ENCODE measurements at places on chromosomes 7 and 10. TPM values are rescaled to one million over a fixed set of nuclear protein-coding genes. Genes with fewer than 3 reads are reported as not detected.

The CYP2E1 gene
- total RNA-seq: 26.9 TPM

DNA sequence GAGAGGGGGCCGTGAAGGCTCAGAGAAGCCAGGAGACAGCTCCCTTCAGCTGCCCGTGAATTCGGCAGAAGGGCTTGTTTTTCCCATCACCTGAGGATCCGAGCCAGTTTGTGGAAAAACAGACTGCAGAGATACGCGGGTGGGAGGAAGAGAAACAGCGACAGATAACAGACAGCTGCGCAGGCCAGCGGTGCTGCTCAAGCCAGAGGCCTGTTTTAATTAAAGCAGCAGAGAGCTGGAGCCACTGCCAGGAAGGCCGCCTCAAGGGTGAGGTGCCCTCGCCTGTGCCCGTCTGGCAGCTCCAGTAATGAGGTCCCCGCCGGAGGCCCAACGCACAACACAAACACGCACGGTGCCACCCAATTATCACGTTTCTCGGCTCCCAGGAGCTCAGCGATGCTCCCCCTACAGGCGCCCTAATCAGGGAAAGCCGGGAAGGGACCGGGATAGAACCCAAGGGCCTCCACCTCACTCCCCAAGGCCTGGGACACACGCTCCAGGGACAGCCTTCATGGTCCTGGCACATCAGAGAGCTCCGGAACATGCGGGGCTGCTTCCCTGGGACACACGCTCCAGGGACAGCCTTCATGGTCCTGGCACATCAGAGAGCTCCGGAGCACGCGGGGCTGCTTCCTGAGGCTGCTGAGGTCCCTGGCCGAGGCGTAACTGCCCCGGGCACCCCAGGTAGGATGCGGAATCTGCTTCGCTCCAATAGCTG is 60.6 kb upstream of the DNAAF5 start:
- DNase-seq: no peak

GRCh38 chr10:81036257-81036656 is 498.6 kb downstream of the SH2D4B start:
- no peak for DNase-seq

- DNase-seq: no peak
These were observed 82.9 kb downstream of the CFTR start for GRCh38 chr7:117562759-117563158.

- DNase-seq: no peak
These were observed 20.6 kb downstream of the PALD1 start for GRCh38 chr10:70498970-70499835.

The PIK3AP1 gene
- 1.5 TPM for total RNA-seq

- DNase-seq: no peak
These were observed 70.3 kb downstream of the OGDH start for GRCh38 chr7:44676776-44677175.

DNA sequence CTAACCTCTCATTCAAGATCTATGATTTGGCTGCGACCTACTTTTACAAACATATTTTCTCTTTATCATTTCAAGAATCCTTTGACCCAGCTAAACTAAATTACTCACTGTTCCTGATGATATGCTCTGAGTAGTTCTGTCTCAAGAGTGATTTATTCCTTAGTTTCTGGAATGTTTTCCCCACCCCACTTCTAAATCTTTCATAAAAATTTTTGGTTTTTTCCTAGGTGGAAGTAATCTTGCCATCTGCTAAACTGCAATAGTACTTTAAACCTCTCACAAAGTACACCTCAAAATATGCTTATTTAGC is 170.8 kb downstream of the DNAJC1 start:
- no peak for DNase-seq

DNA sequence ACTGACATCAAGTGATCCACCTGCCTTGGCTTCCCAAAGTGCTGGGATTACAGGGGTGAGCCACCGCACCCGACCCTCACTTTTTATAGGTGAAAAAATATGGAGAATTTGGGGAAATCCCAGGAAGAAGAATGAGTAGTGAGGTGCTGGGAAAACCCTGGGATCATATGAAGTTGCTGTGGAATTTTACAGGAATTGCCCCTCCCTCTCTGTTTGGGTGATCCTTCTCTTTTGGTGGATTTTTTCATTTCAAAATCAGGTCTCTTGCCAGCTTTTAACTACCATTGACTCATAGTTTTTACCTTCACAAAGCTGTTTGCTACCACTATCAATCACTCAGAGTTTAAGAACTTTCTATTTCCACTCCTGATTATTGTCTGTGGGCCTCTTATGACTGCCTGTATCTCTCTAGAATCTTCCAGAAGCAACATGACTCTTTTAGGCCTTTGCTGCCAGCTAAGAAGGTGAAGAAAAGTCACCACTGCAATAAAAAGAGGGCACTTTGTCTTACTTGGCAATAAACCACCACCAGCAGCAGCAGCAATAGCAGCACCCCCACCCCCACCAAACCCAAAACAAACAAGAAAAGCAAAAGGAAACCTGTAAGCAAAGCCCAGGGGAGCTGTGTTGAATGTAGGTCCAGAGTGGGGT is 4.0 kb upstream of the GIMAP8 start:
- no peak for DNase-seq

DNA sequence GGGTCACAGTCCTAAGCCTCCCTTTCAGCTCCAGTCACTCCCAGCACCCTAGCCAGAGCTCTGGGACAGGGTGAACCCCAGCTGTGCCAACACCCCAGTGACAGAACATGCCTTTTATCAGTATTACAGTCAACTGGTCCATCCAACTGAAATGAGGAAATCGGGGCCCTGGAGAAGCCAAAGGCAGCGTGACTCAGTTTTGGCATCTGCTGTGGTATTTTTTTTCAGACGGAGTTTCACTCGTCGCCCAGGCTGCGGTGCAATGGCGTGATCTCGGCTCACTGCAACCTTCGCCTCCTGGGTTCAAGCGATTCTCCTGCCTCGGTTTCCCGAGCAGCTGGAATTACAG is 3.4 kb upstream of the CLDN15 start:
- DNase-seq: no peak

DNA sequence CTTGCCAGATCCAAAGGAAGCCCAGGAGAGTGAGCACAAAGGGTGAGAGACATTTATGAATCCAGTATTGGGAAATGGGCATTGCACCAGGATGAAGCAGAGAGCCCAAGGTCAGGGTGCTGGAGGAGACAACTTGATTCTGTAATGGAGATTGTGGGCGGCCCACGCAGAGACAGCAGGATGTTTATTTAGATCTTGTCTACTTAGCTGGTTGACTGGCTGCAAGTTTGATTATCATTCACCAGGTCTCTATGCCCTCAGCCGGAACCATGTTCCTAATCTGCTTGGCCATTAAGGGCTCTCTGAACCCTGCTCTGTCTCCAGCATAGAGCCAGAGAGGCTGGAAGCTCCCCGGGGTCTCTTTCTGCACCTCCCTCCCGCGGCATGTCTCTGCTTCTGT is 188.7 kb downstream of the PLXNA4 start:
- DNase-seq: no peak

The FRMD4A gene
- total RNA-seq: 7.8 TPM

GRCh38 chr10:43355749-43356371 is 15.6 kb upstream of the FXYD4 start:
- DNase-seq: no peak

GRCh38 chr10:43689007-43689491 is 40.4 kb upstream of the ZNF32 start:
- DNase-seq: no peak

The CPA5 gene
- total RNA-seq: not detected

The GBX1 gene
- total RNA-seq: not detected

The FAM221A gene
- 4.2 TPM for total RNA-seq

GRCh38 chr10:60314069-60314940 is 75.4 kb downstream of the ANK3 start:
- DNase-seq: no peak

GRCh38 chr10:43084812-43085211 is 7.9 kb downstream of the RET start:
- DNase-seq: no peak

The TMEM176B gene
- total RNA-seq: 21.2 TPM

- DNase-seq: no peak
These were observed 235.7 kb upstream of the TCERG1L start for GRCh38 chr10:131547129-131547799.

- DNase-seq: no peak
These were observed 219.8 kb upstream of the SMIM30 start for GRCh38 chr7:113338071-113338696.

- no peak for DNase-seq
These were observed 18.9 kb upstream of the SUV39H2 start for GRCh38 chr10:14859775-14860174.

- no peak for DNase-seq
These were observed 2.4 kb downstream of the ALOX5 start for GRCh38 chr10:45376371-45376801.

The SHTN1 gene
- total RNA-seq: 9.4 TPM

DNA sequence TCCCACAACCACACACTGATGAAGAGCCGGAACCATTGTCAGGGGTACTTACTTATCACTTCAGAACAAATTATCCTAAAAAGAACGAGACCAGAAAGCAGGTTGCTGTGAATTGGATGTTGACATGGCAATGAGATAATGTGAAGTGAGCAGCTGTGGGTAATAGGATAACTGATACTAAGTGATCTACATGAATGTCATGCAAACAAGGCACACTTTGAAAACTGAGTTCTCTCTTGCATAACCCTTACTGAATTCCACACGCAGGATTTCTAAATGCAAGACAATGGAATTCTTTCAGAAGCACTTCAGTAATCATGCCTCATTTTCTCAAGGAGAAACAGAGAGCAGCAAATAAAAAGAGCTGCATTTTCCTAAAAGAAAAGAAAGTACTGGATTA is 242.5 kb upstream of the TMEM229A start:
- no peak for DNase-seq

GRCh38 chr7:24820730-24821044 is 63.4 kb upstream of the GSDME start:
- DNase-seq: no peak

The CFAP43 gene
- not detected for total RNA-seq

All from esophagus squamous epithelium (tissue), 5 donors.